Skeletal muscle cell (primary cell): ENCODE measurements at places on chromosomes 12 and 14.

DNA sequence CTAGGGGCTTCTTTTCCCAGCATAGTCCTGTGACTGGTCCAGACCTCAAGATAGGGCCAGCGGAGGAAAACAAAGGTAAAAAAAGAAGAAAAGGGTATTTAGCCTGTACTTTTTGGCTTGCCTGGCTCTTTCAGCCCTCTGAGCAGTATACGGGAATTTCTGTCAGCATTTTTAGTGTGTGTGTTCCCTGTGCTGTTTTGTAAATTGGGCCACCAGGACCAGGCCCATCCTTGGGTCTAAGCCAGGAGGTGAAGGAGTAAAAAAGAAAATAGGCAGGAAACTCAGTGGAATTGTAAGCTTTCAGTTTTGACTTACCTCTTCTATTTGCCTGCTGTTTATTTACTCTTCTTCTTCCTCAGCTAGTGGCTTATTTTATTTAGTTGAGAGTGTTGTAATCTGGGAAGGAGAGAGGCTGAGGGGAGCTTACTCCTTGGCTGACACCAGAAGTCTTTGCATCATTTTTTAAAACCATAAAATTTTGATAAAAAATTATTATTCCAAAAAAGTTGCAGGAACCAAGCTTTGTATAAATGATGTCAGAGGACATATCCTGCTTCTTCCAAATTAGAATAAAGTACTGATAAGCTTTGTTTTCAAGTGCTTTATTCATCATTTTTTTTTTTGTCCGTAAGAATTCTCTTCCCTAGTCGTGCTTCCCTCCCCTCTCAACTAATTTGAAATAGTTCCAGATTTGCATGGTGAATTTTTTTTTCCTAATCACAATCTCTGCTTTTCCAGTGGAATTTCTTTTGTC lies 63.7 kb downstream of the DIP2B start:
- DNase-seq: no peak

- DNase-seq: no peak
These were observed 11.7 kb downstream of the HDAC7 start for GRCh38 chr12:47808050-47808449.

GRCh38 chr12:88625356-88625755 lies 45.1 kb upstream of the KITLG start:
- no peak for DNase-seq

DNA sequence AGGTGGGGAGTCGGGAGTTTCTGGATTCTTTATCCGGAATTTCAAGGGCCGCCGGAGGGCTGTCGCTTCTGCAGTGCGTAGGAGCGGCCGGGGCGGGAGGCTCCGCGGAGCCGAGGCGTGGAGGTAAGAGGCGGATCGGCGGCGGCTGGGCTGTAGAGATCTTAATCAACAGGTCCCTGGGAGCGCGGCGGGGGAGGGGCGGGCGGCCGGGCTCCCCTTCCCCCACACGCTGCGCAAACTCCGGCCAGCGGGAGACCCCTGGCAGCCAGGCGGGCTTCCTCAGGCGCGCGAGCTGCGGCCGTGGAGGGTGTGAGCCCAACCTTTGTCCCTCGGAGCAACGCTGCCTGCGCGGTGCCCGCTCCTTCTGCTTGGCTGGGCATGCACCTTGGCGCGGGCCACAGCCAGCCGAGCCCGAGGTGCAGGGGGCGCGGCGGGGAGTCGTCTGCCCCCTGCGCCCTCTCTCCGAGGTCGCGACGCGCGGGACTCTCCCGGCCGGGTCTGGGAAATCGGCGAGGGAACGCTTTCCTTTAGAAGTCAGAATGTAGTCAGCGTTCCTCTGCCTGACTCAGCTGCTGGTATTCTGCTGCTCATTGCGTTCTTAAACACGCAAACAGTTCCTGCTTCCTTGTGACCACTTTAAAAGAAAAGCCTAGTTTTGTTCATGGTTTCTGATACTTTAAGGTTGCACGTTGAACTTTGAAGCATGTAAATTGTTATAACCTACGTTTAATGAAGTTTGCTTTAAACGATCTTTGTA lies at the start of gene PALS1:
Gene PALS1, plus strand, starts transcription at position 25 of the 757 bp plus-strand sequence. CDS start 37,736 bp downstream, outside the sequence.
- DNase-seq: peak; percentile 50

DNA sequence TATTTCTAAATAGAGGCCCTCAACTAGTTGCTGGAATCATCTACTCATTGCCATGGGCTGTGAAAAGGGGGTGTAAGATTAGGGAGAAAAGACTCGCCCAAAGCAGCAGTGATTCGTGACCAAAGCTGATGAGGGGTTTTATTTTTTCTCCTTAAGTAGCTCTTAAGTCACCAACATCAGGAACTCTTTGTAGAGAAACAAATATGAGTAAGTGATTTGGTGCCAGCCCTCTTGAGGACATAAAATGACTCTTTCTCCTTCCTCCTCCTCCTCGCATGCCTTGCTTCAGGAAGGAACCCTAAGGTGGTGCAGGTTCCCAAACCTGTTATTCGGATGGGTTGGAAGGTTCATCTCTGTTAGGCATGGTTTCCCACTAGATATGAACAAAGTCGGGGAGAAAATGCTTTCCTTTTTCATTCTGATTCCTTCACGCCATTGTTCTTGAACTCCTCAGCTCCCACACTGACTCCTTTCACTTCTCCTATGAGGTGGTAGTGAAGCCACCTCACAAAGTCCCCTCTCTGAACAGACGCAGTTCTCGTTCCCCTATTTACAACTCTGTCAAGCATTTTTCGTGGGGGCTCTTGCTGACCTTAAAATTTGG lies 113.4 kb downstream of the ETV6 start:
- no peak for DNase-seq

DNA sequence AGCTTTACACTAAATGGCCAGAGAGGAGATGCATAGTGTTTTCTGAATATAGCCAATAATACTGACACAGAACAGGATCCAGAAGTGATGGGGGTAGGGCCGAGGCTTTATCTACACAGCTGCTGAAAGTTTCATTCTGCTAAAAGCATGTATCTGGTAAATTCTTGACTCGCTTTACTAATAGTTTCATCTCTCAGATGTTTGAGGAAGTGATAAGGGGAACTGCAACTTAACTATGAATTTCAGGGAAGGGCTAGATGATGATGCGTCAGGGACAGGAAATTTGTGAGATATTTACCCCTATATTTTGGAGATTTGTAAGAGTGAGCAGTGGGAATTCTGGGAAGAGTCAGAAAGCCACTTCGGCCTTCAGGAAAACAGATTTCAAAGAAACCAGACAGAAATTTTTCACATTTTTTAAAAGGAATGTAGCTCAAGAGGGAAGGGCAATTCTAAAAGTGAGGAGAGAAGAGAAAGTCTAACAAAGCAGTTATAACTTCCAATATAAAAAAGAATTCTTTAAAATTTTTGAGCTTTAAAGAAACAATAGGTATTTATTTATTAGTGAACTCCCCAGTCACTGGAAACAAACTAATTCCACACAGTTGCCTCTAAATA lies 243.1 kb downstream of the BCAT1 start:
- no peak for DNase-seq

- no peak for DNase-seq
These were observed 814.9 kb downstream of the LRFN5 start for GRCh38 chr14:42421377-42422078.

GRCh38 chr14:65032319-65032718 lies 45.6 kb downstream of the FNTB start:
- DNase-seq: no peak

GRCh38 chr12:12176402-12176801 lies 90.4 kb downstream of the LRP6 start:
- no peak for DNase-seq

DNA sequence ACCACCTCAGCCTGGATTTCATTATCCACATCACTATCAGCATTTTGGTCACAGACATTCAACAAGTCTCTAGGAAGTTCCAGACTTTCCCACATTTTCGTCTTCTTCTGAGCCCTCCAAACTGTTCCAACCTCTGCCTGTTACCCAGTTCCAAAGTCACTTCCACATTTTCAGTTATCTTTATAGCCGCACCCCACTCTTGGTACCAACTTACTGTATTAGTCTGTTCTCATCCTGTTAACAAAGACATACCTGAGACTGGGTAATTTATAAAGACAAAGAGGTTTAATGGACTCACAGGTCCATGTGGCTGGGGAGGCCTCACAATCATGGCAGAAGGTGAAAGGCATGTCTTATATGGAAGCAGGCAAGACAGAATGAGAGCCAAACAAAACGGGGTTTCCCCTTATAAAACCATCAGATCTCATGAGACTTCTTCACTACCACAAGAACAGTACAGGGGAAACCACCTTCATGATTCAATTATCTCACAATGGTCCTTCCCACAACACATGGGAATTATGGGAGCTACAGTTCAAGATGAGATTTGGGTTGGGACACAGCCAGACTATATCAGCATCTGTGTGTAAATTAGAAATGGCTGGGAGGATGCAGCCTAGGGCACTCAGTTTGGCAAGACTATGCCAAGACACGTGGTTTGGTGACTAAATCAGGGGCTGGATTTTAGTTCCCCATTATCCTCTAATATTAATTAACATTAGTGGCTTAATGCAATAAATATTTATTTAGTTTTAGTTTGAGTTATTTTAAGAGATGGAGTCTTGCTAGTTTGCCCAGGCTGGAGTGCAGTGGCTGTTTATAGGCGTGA lies 16.2 kb upstream of the FUT8 start:
- DNase-seq: no peak

GRCh38 chr14:81427348-81428058 lies 27.4 kb upstream of the STON2 start:
- DNase-seq: no peak

DNA sequence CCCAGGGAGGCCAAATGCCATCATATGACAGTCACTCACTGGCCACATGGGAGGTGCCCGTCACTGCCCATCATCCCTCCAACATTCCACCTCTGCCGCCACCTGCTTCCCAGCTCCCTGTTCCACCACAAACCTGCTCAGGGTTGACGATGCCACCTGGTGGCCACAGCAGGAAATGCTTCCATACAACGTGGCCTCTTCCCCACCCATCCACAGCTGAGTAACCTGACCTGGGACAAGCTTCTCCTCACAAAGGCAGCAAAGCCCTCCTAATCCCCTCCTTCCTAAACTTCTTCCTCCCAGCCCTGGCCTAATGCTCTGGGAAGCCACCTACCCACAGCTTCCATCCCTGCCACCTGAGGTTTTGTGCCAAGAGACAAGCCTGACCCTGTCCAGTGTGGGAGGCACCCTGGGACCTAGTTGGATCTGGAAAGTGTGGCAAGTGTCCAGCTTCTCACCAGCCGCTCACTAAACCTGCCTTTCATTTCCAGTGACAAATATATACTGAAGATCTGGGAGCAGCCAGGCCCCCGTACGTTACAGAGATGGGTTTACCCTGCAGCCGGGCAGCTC lies 4.3 kb downstream of the DEGS2 start:
- no peak for DNase-seq

- no peak for DNase-seq
These were observed 38.6 kb downstream of the SPTSSA start for GRCh38 chr14:34423445-34423844.

GRCh38 chr14:71905860-71906259 lies 26.4 kb upstream of the RGS6 start:
- no peak for DNase-seq

DNA sequence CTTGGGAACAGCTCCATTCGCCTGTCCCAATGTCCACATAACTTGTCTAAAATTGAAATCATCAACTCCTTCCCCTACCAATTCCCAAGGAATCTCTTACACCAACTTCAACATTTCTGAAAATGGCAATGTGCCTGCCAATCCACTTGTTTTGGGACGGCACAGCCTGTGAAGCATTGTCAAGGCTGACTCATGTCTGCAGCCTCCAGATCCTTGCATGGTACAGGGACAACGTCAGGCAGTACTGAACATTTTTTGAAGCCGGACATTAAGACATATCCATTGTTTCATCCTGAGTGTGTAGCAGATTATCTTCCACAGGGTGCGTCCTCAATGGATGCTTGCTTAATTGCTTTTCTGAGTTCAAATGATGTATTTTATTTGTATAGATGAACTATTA lies 794.1 kb downstream of the BCL11B start:
- no peak for DNase-seq

GRCh38 chr12:108657130-108657745 lies 23.5 kb upstream of the SELPLG start:
- no peak for DNase-seq

GRCh38 chr14:105842105-105842504 lies 315.7 kb downstream of the TMEM121 start:
- no peak for DNase-seq

GRCh38 chr12:51620448-51620847 lies 29.4 kb downstream of the SCN8A start:
- no peak for DNase-seq

GRCh38 chr14:106062502-106063272 lies 536.3 kb downstream of the TMEM121 start:
- DNase-seq: no peak

DNA sequence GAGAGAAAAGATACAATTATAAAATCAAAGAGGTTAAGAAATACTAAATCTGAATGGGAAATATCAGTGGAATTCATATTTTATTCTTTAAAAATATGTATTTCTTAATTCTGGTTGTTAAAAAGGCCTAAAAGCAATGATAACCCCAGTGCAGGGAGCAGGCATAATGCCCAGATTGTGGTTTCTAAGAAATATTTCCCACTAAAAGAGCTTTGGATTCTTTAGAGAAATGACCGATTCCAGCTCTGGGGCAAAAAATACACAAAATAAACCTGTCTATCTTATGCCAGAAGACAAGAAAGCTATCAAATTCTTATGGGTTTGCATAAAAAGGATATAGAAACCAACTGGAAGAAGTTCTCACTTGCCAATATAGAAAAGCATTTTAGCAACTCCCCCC lies 71.6 kb downstream of the PDE6H start:
- no peak for DNase-seq

DNA sequence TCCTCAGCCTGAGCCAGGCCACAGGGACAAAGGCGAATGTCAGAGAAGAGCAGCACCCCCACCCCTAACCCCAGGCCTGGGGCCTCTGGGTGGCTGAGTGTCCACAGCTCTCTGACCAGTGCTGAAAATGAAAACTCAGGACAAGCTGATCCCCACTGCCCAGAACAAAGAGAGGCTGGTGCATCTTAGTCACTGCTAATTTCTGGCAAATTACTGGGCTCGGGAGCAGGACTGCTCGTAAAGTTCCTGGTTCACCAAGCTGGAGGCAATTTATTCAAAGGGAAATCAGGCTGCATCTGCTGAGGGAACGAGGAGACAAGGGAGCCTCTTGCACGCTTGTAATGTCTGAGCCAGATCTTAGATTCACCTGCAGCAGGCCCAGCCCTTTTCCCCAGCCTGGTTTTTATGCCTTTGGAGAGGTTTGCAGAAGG lies 43.2 kb downstream of the CALM1 start:
- DNase-seq: no peak

DNA sequence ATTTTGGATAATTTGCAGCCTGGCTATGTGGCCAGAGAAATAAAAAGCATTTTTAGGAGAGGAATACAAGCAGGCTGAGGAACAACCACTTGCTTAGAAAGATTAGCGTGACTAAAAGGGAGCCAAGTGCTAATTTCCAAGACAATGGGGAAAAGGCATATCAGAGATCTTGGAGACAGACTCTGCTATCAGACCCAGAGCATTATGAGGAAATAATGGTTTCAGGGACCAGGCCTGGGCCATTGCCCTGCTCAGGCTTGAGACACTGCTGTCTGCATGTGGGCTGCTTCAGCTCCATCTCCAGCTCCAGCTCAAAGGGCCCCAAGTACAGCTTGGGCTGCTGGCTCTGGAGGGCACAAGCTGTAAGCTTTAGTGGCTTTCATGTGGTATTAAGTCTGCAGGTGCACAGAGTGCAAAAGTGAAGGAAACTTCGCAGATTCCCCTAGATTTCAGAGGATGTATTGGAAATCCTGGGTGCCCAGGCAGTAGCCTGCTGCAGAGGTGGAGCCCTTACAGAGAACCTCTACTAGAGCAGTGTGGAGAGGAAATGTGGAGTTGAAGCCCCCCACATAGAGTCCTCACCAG lies 449.2 kb downstream of the ZFP36L1 start:
- no peak for DNase-seq
